Right kidney (tissue), 9 donors: ENCODE measurements at places on chromosomes 1 and 21.

DNA sequence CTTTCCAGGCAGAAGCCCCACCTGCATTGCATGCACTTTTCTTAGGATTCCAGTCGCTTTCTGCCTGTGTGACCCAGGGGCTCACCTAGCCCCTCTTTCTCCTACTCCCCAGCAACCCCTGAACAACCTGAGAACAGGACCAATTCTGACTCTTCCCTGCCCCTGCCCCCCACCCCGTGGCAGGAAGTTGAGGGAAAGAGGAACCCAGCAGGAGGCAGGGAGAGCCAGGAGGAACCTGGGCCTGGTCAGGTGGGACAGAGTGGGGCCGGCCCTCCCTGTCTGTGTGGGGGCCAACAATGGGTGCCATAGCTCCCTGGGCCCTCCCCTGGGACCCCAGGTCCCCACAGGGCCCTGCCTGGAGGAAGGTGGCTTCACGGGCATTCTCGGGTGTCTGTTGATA is 6.1 kb downstream of the BMP8A start:
- no peak for DNase-seq

DNA sequence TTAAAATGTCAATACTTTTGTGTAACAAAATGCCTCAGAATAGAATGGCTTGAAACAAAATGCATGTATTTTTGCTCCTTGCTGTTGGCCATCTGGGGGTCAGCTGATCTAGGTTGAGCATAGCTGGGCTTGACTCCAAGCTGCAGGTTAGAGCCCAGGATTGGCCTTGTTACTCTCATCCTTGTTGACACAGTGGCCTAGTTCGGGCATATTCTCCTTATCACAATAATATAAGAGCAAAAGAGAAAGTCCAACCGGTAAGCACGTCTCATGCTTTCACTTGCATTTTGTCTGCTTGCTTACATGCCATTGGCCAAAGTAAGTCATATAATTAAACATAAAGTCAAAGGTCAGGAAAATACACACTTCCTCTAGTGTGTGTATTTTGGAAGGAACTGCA is 456.2 kb downstream of the KCNT2 start:
- DNase-seq: no peak

DNA sequence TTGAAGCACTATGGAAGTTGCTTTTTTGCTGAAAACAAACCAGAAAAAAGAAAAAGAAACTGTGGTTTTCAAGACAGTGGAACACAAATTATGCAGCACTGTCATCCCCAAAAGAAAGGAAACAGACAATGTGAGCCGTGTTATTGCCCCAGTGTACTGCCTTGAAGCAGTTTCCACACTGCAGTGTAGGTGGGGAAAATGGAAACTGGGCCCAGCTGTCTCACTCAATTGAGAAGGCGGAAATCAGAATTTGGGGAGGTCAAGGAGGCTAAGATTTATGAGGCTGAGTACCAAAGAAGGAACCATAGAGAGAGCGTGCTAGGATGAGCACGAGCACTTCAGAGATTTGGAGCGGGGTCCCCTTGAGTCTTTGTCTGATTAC is 55.5 kb downstream of the MPZL1 start:
- DNase-seq: no peak

DNA sequence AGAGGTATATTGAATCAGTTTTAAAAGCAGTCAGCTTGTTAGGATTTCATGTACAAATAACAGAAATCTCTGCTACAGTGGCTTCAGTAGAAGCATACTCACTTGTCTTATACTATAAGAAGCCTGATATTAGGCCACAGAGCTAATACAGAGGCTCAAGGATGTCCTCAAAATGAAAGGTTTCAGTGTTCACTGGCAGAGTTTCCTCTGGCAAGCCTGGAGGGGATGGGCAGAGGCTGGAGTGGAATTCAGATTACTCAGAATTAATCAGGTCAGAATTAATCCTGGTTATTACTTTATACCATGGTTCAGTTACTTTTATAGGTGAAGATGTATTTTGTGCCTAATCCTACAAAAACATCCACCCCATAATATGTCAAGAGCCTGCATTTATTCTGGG is 520.5 kb downstream of the USP25 start:
- DNase-seq: no peak

DNA sequence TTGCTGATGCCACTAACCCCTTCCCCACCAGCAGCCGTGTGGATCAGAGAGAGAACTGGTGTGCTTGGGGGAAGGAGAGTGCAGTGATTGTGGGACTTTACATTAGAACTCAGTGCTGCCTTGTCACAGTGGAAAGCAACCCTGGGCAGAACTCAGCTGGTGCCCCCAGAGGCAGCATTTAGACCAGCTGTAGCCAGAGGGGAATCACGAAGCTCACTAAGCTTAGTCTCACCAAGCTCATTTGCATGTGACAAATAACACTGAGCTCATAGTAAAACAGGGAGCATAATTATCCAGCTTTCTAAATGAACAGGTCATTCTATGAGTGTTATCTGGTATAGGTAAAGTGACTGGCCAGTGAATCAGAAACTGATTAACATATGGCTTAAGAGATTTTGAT is 9.8 kb upstream of the SMAP2 start:
- DNase-seq: no peak

GRCh38 chr1:76547916-76548315 is 319.4 kb upstream of the ST6GALNAC5 start:
- no peak for DNase-seq

DNA sequence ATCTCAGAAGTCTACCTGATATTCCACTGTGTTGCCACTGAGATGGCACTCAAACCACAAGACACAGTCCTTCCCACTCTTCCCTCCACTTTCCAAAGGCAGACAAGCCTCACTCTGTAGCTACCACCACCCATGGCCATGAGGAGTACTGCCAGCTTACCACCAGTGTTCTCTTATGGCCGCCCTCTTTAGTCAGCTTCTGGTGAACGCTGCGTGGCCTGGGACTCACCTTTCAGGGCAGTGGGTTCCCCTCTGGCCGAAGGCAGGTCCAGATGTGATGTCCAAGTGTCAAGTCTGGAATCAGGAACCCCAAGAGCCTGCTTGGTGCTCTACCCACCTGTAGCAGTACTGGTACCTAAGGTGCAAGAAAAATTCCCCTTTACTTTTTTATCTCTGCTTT is 580.8 kb downstream of the LRRIQ3 start:
- DNase-seq: no peak

- no peak for DNase-seq
Measured at GRCh38 chr1:155761736-155762405, 73.0 kb downstream of the DAP3 start.
